ENCODE measurements at places on chromosomes 7 and 10.

DNA sequence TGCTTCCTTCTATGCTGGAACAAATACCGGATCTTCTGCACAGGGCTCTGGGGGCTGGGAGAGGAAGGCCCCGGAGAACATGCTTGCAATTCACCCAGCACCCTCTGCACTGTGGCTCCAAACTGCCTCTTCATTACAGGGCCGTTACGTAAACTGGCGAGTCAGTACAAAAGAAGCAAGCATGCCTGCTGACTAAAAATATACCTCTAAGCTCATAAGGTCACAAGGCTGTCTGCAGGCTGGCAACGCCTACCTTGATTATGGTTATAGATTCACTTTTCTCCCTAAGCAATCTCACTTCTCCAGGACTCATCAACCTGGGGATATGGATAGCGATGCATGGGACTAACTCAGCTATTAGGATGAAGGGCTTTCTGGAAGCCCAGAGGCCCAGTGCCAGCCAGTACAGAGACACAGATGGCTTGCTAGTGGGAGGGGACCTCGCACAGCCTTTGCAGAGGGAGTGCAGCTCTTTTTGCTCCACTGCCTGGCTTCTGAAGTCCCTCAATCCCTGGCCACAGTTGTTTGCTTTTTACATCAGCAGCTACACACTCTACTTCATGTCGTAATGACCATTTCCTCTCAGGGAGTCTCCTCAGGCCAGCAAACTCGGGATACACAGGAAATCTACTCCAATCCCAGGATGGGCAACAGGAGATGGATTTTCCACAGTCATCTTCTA, 96.1 kb downstream of the SH3PXD2A start:
- no peak for DNase-seq

GRCh38 chr7:133354546-133355324, 101.9 kb downstream of the EXOC4 start:
- no peak for DNase-seq

- DNase-seq: no peak
These were observed 282.0 kb upstream of the ETV1 start for GRCh38 chr7:14271441-14271840.

- DNase-seq: no peak
These were observed 11.6 kb downstream of the MICALL2 start for GRCh38 chr7:1447551-1448244.

DNA sequence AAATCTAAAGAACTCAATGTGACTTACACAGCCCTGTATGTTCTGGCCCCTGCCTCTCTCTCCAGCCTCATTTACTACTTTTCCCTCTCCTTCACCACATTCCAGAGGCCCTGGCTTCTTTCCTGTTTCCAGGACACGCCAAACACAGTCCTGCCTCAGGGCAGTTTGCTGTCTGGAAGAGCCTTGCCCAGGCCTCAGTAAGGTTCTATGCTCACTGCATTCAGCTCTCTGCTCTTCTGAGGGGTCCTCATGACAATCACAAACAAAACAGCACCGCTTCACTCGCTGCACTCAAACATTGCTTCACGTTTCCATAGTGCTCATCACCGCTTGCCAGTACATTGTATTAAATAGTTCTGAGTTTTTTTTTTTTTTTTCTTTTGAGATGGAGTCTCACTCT, 35.1 kb upstream of the GARS1 start:
- DNase-seq: no peak

- DNase-seq: no peak
These were observed 19.4 kb downstream of the SCRN1 start for GRCh38 chr7:29970158-29970557.

DNA sequence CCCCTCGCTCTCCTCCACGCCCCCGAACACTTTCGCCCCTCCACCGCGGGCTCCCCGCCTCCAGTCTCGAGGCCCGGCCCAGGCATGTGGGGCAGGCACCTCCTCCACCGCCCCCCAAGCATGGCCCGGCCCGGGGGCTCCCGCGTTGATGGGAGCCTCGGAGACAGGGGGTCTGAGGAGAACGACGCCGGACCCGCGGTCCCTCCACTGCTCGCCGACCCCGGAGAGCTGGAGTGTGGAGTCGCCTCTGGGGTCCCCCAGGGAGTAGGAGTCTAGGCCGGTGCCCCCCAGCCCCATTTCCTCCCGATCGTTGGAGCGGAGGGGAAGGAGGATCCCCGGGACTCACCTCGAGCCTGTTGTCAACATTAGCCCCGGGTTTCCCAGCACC, 206 bp downstream of the UPF2 start:
- DNase-seq: peak; percentile 64

DNA sequence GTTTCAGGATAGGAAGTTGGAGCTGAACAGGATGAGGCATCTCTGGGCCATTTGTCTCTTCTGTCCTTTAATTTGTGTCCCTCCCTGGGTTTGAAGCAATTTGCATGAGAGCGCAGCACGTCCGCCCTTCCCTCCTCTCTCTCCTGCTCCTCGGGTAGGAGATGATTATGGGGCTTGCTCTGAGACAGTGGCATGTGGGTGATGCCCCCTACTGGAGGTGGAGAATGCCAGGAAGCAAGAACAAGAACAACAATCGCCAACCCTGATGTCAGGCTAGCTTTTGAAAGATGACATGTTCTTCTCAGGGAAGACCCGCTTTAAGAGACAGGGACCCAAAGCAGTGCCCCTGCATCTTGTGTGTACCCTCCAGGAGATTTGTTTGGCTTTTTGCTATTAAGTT, 63.9 kb upstream of the LOXL4 start:
- DNase-seq: no peak

GRCh38 chr7:94145602-94146001, 141.4 kb upstream of the BET1 start:
- no peak for DNase-seq

DNA sequence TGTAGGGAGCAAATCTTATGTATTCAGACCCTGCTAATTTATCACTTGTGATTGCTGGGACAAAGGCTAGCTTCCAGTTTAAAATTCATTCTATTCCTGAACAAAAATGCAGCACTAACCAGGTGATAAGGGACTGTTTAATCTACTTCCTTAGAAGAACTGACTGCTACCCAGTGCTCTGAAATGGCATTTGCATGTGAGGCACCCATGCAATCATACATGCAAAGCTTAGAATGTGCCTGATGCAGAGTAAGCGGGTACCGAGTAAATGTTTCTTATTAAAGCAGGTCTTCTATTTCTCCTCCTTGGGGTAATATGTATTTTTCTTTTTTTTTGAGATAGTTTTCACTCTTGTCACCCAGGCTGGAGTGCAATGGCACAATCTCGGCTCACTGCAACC, 54.5 kb downstream of the NEURL1 start:
- no peak for DNase-seq

DNA sequence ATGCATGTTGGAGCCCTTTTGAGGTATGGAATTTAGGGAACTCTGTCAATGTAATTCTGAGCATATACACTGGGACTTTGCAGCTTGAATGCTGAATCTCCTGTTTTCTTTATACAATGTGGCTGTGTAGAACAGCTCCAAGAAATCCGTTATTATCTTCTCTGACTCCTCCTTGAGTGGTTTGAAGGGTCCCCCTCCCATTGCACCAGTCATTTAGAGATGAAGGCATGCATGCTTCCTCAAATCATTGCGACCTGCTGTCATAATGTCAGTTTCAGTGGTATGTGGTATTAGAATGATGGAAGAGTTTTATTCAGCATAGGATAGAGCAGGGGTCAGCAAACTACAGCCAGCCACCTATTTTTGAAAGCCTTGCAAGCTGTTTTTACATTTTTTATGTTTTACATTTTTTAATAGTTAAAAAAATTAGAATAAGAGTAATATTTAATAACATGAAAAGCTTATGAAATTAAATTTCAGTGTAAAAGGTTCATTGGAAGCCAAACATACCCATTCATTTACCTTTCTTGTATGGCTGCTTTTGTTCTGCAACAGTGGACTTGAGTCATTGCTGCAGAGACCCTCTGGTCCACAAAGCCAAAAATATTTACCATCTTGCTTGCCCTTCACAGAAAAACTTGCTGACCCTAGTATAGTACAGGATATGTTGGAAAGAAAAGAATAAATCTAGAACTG, 8.1 kb downstream of the STK17A start:
- DNase-seq: no peak

GRCh38 chr7:140263277-140263676, 86.5 kb upstream of the KDM7A start:
- DNase-seq: no peak

DNA sequence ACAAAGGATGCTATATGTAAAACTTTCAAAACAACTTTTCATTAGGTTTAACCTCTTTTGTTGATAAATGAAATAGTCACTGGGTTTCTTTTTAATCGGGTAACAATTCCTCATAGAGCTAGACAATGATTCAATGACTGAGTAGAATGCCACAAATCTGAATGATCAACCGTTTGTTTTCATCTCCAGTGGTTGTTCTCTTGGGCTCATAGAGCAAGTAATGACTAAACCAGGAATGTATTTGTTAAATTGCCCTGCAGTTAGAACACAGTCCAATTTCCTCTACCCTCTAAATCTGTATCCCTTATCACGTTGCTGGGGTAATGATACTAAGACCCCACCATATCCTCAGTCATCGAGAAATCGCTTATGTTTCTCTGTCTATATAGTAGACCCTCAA, 40.0 kb downstream of the CNNM1 start:
- no peak for DNase-seq

- DNase-seq: no peak
These were observed 200.7 kb downstream of the DNAH11 start for GRCh38 chr7:21743493-21743892.

- no peak for DNase-seq
These were observed 3.1 kb downstream of the AASS start for GRCh38 chr7:122140918-122141317.

DNA sequence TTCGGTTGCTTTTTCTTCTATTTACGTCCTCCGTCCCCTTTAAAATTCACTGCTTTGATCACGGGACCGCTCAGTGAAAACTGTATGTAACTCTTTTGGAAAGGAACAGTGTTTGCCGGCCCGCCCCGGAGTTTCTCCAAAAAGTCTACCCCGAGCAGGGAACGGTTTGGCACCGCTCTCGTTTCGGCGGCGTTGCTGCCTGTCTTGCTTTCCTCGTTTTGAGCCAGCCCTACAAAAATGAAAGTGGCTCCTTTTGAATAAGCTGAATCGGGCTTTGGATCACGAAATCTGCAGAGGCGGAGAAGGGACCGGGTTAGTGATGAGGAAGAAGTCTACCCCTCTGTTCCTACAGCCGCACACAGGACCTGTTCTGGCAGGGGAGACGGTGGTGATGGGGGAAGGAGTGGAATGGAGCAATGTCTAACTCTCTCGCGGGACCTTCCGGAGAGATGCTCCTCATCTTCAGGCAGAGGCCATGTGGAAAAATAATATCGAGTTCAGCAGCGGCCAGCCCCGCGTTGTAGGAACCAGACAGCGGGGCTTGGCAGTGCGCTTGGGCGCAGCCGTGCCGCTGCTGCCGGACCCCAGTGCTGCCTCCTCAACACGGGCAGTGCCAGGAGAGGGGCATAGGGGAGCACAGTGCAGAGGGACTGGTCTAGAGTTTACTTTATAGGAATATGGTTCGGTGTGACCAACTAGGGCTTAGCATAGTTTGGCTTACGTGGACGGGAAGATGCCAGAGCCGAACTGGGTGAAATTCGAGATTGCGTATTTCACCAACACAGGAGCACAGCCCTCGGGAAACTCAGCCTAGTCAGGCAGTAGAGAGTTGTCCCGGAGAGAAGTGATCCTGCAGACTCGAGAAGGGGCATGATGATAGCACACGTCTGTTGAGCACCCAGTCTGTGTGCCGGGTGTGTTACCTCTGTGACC, 1.4 kb downstream of the HTRA1 start:
- no peak for DNase-seq

- DNase-seq: no peak
These were observed 113.5 kb upstream of the IL6 start for GRCh38 chr7:22613496-22613895.

GRCh38 chr7:139393621-139394211, 34.0 kb downstream of the LUC7L2 start:
- DNase-seq: no peak

GRCh38 chr10:108616559-108617285, 1306.6 kb downstream of the XPNPEP1 start:
- no peak for DNase-seq

DNA sequence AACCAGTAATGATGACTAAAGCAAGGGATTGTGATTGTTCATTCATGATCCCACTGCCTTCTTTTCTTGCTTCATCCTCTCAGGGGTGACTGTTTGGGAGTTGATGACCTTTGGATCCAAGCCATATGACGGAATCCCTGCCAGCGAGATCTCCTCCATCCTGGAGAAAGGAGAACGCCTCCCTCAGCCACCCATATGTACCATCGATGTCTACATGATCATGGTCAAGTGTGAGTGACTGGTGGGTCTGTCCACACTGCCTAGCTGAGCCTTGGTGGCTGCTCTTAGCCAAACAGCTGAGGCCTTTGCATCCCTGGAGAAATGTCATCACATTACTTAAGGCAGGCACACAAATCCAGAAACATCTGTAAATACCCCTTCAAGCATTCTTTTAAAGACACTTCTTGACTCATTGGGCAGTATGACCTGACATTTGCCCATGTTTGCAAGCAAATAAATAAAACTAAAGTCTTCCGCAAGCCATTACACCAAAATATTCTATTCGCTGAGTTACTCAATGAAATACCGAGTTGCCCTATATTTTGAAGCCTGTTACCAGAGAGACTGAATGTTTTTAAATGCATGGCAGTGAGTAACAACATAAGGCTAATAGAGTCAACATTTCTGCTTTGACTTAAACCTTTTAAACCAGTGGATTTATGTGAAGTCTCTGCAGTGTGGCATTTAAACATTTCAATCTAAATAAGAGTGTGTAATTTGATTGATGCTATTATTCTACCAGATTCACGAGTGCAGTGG, 166.3 kb upstream of the LANCL2 start:
- no peak for DNase-seq

GRCh38 chr10:24685958-24686540, 37.6 kb downstream of the ARHGAP21 start:
- no peak for DNase-seq

DNA sequence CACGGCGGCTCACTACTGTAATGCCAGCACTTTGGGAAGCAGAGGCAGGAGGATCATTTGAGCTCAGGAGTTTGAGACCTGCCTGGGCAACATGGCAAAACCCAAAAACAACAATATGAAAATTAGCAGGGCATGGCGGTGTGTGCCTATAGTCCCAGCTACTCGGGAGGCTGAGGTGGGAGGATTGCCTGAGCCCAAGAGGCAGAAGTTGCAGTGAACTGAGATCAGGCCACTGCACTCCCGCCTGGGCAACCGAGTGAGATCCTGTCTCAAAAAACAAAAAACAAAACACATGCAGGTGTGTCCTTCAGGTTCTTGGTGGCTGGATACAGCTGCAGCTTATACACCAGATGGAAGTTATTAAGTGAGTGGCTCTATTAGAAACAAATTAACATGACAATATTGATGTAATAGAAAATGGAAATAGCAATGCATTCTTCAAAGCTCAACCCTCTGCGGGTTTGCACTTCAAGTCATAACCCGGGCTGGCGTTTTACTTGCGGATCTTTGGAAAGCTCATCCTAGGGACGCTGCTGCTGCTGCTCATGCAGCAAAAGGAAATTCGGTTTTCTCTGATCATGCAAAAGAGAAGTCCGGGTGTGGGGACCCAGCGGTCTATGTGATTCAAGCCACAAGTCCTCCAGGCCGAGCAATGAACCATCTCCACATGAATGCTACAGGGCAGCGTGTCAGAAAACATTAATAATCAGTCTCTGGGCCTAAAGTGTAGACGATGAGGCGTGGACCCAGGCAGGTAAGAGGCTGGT, 281.9 kb downstream of the PRPF18 start:
- no peak for DNase-seq

Measured in stimulated activated CD4-positive, alpha-beta T cell treated with anti-CD3 and anti-CD28 coated beads, Interleukin-4, amount 100 ng/mL, for 1 hour (primary cell).